Cortex of kidney (tissue), 1 donor: ENCODE measurements at places on chromosomes 11 and 22.

GRCh38 chr11:34149786-34150185 is 44.4 kb downstream of the NAT10 start:
- no peak for DNase-seq

GRCh38 chr11:44198146-44198724 is 102.8 kb downstream of the EXT2 start:
- no peak for DNase-seq

- DNase-seq = no peak
Observed at GRCh38 chr22:17774926-17775685, 837 bp upstream of the BID start.

GRCh38 chr11:45885921-45886721 is 670 bp downstream of the MAPK8IP1 start:
- no peak for DNase-seq

- DNase-seq = no peak
Observed at GRCh38 chr11:33827206-33827605, 52.9 kb upstream of the FBXO3 start.

GRCh38 chr22:17607891-17608521 is 20.5 kb downstream of the ATP6V1E1 start:
- no peak for DNase-seq

DNA sequence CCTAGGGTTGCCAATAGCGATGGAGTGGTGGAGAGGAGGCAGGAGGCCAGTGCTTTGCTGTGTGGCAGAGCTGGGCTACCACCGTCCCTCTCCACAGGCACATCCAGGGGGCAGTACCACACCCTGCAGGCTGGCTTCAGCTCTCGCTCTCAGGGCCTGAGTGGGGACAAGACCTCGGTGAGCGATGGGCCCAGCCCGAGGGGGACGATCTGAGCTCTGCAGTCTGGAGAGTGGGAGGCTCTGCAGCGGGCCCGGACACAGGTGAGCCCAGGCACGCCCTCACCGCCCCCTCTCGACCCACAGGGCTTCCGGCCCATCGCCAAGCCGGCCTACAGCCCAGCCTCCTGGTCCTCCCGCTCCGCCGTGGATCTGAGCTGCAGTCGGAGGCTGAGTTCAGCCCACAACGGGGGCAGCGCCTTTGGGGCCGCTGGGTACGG is 2.5 kb downstream of the PKP3 start:
- no peak for DNase-seq

DNA sequence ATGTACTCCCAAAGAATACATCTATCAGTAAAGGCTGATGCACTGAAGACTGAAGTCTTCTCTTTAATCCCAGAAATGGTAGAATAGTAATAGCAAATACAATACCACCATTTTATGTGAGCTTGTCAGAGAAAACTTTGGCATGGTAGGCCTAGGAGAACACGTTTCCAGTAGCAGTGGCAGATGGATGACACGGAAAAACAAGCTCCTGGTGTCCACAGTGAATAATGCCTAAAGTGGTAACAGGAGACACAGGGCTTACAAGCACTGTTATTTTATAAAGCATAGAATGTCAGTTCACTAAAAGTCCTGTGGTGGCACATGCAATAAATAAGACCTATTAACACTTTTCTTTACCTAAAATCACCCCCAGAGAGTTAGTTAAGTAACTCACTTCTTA is 277.6 kb downstream of the TTC28 start:
- DNase-seq = no peak

DNA sequence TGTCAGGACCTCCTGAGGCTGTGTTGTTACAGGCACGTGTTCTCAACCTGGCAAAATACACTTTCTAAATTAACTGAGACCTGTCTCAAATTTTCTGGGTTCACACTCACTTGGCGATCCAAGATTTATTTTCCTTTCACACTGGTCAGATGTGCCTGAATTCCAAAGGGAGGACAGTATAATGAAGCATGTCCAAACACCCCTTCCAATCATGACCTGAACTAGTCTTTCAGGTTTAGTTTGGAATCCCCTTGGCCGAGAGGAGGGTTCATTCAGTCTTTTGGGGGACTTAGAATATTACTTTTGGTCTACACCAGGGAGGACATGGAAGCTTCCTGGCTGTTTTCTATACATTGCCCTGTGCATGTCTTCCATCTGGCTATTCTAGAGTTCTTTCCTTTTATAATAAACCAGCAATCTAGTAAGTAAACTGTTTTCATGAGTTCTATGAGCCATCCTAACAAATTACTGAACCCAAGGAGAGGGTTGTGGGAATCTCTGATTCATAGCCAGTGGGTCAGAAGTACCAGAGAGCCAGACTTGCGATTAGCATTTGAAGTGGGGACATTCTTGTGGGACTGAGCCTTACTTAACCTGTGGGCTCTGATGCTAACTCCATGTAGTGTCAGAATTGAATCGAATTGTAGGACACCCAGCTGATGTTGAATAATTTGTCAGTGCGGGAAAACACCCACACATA is 14.8 kb upstream of the TMEM216 start:
- DNase-seq = no peak

DNA sequence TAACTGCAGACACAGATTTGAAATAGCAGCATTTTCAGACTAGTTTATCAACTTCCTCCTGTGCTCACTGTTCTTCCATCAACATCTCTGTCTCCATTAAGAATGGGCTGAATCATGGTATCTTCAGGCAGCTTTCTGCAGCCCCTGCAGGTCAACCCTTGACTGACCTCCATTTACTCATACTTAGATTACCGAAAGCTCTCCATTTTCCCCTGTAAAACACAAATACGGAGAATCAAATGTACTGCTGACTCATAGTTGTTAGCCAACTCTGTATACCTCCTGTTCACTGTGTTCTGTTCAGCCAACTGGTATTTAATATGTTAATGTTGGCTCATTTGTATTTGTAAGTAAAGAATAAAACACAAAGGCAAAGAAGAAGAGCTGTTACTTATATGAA is 364.0 kb downstream of the CASP12 start:
- no peak for DNase-seq

DNA sequence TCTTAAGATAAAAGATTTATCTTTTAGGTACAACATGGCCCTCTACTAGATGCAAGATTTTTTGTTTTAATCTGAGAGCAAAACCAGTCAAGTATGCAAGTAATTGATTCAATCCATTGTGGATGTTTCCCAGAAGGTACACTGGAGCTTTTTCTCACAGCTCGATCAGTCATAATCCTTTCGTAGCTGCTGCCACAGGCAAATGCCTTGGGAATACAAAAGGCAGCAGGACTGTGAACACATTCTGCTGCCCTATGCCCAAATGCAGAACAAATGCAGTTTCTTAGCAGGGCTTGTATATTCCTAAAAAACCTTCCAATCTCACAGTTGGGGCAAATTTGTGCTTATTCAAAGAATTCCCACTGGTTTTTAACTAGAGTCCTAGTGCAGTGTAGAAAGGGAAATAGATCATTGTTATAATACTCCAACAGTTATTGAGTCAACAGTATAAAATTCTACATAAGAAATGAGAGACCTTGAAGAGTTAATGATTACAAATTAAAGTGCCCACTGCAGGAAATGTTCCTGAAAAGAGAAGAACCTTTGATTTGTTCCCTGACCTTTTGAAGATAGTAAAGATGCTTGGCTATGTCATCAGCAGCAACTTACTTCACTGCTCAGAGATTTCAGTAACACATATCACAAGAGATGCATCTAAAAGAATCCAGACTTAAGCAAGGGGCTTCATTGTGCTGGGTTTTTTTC is 14.1 kb downstream of the LPXN start:
- no peak for DNase-seq

GRCh38 chr22:33657670-33658069 is 262.6 kb downstream of the LARGE1 start:
- DNase-seq = no peak

DNA sequence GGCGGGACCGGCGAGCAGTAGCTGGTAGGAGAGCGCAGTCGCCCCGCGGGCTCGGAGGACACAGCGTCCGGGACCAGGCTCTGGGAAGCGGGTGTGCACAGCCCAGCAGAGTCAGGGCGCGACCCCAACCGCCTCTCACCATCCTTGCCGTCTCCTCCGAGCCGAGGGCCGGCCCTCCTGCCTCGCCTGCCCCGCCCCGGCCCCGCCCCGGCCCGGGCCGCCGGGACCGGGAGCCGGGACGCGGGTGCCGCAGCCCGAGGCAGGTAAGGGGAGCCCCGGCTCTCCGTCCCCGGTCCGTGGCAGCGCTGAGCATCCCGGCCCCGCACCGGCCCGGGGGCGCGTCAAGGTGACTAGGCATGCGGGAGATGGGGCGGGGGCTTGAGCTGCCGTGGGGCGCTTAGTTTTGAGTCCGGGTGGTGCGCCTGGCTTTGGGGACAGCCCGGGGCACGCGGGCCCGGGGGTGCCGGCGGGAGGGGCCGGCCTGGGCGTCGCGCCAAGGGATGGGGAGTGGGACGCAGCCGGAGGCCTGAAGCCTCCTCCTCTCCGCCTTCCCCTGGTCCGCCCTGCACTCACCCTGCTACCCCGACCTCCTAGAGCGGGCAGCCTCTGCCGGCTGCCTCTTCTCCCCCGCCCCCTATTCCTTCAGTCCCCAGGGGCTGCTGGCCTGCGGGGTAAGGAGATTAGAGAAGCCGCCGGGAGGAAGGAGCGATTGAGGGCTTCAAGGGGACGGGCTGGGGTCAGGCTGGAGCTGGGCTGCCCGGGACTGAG is at the start of gene ABCG4:
ABCG4 (plus strand) TSS at position 35 of the 768 bp plus-strand sequence. CDS start 914 bp downstream, outside the sequence.
- no peak for DNase-seq

DNA sequence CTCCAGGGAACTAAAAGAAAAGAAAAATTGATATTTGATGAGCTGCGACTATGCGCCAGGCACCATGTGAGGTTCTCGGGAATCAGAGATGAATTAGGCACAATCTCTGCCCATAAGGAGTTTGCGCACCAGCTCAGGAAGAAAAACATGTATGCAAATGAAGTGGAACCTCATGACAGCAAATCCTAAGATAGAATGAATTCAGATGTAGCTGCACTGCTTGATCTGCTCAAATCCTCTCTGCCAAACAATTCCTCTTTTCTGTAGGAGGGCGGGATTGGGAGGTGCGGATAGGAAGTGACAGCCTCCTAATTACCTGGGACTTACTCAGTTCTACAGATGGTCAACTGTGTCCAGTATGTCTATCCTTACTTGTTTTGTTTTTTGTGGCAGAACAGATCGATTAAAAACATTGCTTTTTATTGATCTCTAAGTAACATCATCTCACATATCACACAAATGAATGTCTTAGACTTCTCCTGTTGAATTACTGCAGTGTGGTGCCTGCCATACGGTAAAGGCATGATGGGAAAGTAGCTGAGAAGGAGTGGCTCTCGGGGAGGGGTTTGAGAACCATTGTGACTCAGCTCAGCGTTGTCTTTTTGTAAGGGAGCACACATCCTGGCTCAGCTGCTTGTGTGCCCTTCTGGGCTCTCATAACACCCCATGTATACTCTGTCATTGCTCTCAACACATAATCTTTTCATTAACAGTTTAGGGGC is 13.9 kb downstream of the CRTAM start:
- no peak for DNase-seq

GRCh38 chr11:73716153-73717056 is 44.5 kb downstream of the RAB6A start:
- no peak for DNase-seq

DNA sequence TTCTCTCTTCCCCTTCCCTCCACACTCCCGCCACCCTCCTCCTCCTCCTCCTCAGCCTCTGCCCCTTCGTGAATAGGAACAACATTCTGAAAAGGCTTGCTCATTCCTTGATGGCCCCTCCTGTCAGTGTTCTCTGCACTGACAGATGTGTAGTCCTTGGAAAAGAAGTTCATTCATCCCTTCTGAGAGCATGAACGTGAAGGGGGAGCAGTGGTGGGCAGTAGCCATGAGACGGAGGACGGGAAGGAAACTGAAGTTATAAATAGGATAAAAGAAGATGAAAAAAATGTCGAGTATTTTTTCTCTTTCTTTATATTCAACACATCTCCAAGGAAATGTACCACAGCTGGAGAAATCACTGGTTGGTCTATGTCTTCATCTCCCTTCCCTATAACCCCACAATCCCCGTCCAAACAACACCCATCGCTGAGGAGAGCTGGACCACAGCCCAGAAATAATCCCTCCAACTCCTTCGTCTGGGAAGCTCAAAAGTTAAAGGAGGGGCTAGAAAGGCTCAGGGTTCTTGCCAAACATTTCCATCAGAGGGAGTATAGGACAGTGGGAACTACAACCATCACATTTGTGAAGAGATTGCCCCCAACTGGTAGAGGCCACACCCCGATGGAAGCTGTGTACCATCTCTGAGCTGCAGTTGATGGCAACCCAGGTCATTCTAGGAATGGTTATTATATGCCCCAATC is 33.5 kb downstream of the ETS1 start:
- DNase-seq = no peak

GRCh38 chr11:16167706-16168487 is 188.4 kb downstream of the SOX6 start:
- no peak for DNase-seq

- no peak for DNase-seq
Observed at GRCh38 chr11:128720522-128720985, 26.7 kb downstream of the FLI1 start.

- no peak for DNase-seq
Observed at GRCh38 chr11:12456651-12457579, 79.5 kb downstream of the PARVA start.

GRCh38 chr22:46750863-46751443 is 11.5 kb upstream of the TBC1D22A start:
- no peak for DNase-seq

DNA sequence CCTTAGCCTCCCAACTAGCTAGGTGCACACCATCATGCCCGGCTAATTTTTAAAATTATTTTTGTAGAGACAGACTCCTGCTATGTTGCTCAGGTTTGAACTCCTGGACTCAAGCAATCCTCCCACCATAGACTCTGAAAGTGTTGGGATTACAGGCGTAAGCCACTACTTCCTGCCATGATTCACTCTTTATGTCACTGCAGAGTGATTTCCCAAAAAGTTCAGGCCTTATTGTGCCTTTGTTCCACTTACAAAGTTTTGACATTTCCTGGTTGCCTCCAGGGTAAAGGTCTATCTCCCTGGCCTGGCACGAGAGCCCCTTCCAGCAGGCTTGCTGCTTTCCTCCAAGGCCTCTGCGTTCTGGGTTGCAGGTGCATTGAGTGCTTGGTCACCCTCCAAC is 44.6 kb upstream of the RIC3 start:
- no peak for DNase-seq

DNA sequence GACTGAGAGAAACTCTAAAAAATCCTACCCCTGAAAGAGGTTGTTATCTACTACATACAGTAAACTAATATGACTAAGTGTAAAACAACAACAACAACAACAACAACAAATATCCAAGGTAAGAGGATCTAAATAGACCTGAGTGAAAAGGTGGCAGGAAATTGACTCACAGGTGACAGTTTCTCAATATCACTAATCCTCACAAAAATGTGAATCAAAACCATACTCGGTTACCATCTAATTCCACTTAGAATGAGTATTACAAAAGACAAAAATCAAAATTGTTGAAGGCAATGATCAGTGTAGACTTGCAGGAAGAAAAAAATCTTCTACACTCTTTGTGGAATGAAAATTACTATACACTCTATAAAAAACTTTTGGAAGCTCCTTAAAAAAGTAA is 17.5 kb downstream of the RGL4 start:
- no peak for DNase-seq
